ENCODE measurements at places on chromosomes 3 and 15.

- DNase-seq: no peak
Observed at GRCh38 chr3:171249245-171249644, 211.0 kb downstream of the TNIK start.

DNA sequence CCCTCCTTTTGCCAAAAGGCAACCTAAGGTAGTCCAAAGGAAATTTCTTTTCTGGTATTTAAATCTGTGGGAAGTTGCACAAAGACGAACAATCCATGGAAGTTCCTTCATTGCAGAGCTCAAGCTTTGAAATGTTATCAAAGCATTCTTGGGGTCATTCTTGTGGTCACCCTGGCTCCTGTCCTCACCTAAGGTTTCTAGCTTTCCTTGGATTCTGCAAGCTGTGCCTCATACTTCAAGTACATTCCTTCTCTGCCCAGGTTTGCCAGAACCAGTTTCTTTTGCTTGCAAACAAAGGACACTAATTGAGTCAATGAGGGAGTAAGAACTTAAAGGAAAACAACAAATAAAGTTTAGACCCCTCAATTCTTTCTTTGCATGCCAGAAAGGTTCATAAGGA is 329.8 kb upstream of the PDZRN3 start:
- no peak for DNase-seq

- DNase-seq: no peak
Observed at GRCh38 chr3:193016437-193016901, 98.8 kb upstream of the MB21D2 start.

DNA sequence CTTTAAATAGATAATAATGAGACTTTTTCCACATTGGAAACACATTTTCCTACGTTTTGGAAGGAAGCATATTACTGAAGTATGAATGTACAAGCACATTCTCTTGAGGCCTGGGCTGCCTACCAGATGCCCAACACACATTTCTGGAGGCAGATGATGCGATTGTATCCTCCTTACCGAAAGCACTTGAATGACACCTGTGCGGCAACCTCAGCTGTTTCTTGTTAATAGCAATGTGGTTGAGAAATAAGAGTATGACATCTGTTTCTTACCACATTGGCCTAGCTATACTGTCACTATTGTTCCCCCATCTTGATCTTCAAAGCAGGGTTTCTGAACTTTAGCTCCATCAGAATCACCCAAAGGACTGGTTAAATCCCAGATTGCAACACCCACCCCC is 84.8 kb downstream of the ARPP21 start:
- DNase-seq: no peak

DNA sequence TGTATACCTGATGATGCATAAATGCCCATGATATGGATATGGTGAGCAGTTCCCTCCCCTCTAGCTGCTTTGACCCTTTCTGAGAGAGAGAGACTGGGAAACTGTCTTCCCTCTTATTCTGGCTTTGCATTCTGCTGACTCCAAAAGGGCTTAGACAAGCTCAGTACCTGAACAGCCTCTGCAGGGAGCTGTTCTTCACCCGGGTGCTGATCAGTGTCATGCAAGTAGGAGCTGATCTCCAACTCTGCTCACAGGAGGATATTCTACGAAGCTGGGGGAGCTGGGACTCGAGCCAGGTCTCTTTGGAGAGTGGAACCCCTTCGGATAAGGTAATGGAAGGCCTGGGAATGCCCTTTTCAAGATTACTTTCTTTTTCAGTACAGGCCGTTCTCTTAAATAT is 237.1 kb downstream of the RYR3 start:
- DNase-seq: no peak

- DNase-seq: no peak
Observed at GRCh38 chr15:98941595-98942255, 65.9 kb downstream of the PGPEP1L start.

DNA sequence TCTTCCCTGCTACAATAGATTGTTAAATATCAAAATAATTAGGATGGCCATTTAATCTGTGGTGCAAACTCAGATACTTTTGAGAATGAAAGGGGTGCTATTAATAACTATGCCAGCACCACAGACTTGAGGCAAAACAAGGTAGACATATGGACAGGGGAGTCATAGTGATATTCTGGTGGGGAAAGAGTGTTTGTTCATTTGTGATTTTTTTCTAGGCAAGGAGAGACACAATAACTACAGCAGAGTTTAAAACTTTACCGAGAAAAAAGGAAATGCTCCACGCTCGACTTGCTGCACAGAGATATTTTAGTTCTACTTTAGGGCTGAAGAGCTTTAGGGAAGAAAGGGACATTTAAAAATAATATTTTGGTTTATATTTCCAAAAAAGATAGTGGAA is 611.2 kb upstream of the GRM7 start:
- no peak for DNase-seq

DNA sequence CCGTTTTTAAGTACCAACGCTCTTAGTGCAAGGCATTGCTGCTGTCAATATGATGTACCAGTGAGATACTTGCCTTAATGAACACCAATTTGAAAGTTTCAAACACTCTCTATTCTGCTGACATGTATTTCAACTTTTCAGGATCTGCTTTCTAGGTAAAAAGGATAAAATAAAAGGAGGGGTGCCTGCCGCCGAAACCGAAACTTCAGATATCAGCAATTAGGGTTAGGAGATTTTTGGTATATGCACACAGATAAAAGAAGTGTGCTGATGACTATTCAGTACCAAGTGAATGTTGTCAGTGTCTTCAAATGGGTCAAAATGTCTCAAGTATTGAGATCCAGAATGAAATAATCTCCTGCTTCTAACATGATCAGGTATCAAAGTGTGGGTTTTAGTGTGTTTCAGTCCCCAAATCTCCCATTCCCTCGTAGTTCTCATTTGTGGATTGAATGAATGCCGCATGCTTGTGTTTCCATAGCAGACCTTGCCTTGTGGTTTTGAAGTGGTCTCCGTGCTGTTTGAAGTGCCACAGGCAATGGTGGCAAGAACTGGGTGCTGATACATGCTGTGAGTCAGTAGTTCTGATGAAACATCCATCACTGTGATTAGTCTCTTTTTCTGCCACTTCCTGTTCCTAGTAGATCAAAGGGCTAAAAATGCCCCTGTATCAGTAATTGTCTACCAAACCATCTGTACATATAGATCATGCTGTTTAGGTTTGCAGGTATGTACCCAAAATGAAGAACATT is 22.5 kb downstream of the CHST14 start:
- peak; percentile 65 for DNase-seq

DNA sequence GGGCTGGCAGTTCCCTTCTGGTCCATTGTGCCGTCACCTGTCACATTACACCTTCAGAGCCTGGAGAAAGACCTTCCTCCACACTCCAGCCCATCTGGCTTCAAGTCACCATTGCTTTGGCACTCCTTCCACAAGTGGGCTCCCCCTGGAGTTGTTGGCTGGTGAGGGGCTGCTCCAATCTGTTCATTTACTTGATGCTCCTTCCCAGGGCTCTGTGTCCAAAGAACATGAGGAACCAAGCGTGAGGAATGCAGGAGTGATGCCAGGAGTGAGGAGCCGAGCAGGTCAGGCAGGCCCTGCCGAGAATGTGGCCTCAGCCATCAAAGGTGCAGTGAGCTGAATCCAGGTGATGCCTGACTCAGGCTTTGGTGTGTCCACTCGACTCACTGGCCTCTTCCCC is 57.2 kb downstream of the OXNAD1 start:
- DNase-seq: no peak

GRCh38 chr3:153658136-153658535 is 463.1 kb upstream of the ARHGEF26 start:
- no peak for DNase-seq

DNA sequence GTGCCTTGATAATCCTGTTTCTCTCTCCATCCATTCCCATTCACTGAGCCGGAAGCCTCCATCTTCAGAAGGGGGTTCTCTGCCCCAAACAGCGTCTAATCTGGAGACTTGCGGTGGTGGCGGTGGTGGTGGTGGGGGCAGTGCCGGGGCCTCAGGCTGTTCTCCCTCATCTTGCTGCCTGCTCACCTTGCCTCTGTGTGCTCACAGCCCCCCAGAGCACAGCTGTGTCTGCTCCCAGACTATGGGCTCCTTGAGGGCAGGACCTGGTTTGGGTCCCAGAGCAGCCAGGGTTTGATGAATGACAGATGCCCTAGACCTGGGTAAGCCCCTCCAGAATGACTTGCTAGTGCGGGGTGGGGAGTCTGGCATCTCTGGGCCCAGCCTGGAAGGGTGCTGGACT is 430 bp upstream of the PSTPIP1 start:
- DNase-seq: no peak

DNA sequence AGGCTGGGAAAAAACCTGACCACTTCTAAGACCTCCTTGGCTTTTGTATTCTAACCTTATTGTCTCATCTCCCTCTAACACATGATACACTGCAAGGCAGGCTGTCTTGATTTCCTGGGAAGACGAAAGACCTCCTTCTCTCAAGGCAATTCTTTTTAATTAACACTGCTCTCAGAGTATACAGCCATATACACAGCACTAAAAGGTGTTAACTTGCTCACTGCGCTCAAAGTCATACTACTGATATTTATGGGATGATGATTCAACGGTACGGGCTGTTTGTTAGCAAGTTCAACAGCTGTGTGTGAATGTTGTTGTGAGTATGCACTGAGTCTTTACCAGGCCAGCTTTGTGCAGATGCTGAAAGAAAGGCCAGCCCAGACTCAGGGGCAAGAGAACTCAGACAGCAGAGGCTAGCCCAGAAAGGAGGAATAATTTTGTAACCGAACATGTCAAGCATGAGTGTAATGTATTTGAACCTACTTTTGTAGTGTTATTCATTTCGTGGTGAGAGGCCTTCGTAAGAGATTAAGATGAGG is 229.9 kb downstream of the IL5RA start:
- DNase-seq: no peak

- no peak for DNase-seq
Observed at GRCh38 chr3:149077628-149078027, 8.7 kb downstream of the HLTF start.

GRCh38 chr3:89617706-89618105 is 510.3 kb downstream of the EPHA3 start:
- DNase-seq: no peak

DNA sequence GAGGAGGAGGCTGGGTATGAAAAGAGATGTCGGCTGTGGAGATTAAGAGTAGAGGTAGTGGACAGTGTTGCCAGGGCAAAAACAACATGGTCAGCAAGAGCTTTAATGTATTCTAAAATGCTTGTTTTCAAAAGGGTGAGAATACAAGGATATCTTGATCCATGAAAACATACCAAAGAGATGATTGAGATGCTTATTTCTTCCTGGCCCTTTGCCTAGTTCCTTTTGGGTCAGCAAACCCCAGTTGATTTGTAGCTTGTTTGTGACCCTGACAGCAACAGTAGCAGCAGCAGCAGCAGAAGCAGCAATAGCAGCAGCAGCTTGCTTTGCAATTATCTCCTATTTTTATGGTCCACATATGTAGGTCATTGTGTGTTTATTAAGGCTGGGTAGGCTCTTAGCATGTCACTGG is 337.3 kb downstream of the LPP start:
- DNase-seq: no peak

DNA sequence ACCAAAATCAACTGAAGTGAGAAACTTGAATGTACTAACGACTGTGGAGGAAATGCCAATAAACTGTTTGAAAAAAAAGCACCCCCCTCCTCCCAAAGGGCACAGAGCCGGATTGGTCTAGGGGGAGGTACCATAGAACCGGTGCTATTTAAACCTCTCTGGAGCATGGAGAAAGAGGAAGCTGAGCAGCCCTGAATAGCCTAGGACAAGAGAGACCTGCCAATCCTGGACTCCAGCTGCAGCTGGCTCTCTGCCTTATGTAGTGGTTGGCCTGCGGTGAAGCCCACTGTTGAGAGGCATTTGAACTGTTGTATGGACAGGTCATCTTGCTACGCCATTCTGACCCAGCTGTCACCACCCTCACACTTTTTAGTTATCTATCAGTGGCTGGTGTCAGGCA is 1.5 kb upstream of the SH3GL3 start:
- DNase-seq: no peak

- DNase-seq: no peak
Observed at GRCh38 chr15:71733122-71733521, 77.2 kb upstream of the NR2E3 start.

DNA sequence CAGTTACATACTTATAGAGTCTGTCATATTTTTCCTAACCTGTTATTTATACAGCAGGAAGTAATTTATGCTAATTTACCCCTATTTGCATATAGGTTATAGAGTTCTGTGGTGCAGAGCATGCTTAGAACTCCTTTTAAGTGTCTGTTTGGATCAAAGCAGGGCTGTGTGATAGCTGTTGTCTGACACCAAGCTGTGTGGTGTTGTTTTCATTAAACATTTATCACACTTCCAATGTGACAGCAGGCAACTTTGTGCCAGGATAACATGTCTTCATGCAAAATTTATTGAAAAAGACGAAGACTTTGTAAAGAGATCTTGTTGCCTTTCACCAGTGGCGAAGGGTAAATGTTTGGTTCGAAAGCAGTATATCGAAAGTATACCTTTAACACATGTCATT is 100.2 kb downstream of the RSRC1 start:
- no peak for DNase-seq

DNA sequence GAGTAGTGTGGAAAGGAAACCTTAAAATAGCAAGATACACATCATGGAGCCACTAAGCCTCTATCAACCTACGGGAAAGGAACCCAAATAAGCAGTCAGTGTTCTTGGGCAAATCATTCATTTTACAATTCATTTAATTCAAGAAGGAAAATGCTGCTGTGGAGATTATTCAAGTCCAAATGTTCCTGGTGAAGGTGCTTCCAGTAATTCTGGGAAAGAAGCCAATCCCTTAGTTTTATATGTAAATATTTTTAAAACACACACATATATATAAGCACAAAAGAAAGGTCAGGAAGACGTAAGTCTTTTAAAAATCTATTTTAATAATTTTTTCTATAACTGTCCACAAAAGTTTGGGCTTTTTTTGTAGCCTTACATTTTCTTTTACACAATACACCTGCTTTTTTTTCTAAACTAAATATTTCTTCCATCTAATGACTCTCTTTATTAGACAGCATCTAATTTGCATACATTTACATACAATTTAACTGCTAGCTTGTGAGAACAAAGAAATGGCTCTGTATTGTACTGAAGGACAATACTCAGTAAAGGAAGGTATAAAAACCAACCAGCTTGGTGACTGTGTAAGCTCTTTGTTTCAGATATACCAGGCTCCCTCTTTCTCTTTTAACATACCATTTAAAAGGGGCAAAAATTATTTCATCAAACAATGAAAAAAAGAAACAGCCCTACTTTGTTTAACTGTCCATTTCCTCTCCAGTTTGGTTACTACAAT is 269.5 kb downstream of the ZBTB20 start:
- DNase-seq: no peak

Measured in stimulated activated CD4-positive, alpha-beta T cell treated with anti-CD3 and anti-CD28 coated beads, Interleukin-2, amount 100 ng/mL, for 4 hours (primary cell).